Activated T-cell treated with anti-CD3 and anti-CD28 coated beads, Interleukin-2, amount 50 U/mL, for 48 hours (primary cell): ENCODE measurements at places on chromosomes 7 and 10.

DNA sequence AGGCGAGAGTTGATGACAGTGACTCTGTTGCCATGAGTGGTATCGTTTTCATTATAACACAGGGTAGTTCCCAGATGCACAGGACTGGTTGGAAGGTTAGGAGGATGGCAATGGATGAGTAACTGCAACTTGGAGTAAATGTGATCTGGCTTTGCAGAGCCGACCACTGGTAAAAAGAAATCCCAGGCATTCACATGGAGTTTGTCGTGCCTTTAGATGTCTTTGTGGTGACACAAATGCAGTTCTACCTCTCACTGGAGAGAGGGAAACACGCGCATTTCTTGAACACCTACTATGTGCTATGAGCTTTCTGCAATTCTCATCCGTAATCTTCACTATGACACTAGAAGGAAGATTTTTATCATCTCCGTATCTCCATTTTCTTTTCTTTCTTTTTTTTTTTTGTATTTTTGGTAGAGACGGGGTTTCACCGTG lies 1.7 kb upstream of the MNX1 start:
- no peak for DNase-seq

GRCh38 chr10:113745374-113745773 lies 6.1 kb upstream of the PLEKHS1 start:
- DNase-seq, result no peak

- DNase-seq, result no peak
These were observed 24.6 kb downstream of the FRMPD2 start for GRCh38 chr10:48249763-48250351.

- no peak for DNase-seq
These were observed 91.3 kb downstream of the PPP1R17 start for GRCh38 chr7:31778296-31778695.

DNA sequence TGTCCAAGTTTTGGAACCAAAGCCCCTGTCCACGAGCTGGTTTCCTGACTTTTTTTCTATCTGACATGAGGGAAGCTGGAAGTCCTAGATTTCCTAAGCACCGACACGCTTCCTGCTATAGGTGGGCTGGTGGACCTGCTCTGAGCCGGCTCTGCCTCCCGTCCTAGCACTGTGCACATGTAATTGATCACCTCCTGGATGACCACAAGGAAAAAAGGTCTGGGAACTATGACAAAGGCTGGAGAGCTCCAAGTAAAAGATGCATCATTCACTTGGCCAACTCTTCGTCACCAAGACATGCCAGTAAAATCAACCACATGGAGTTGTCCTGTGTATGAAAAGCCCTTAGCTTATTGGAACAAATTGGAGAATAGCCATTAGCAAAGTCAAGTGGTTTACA lies 104.8 kb downstream of the ITIH5 start:
- DNase-seq, result no peak

DNA sequence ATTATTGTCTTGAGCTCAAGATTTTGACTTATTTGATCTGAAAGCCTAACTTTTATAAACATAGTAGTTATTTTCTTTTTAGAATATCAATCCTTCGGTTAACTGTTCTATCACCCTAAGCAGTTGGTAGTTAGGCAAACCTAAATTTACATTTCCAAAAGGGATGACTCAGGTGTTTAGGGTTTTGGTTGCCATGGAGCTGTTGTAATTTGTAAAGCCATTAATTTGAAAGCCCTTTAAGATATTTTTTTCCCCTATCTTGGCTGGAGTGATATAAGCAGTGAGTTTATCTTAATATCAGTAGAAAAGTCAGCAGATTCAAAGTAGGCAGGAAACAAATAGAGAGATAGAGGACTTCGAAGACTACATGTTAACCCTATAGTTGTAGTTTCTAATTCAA lies 1472.6 kb upstream of the CELF2 start:
- DNase-seq, result no peak

GRCh38 chr10:58755677-58756076 lies 243.0 kb downstream of the BICC1 start:
- no peak for DNase-seq

GRCh38 chr10:47040041-47040491 lies 128.8 kb downstream of the PTPN20 start:
- no peak for DNase-seq

DNA sequence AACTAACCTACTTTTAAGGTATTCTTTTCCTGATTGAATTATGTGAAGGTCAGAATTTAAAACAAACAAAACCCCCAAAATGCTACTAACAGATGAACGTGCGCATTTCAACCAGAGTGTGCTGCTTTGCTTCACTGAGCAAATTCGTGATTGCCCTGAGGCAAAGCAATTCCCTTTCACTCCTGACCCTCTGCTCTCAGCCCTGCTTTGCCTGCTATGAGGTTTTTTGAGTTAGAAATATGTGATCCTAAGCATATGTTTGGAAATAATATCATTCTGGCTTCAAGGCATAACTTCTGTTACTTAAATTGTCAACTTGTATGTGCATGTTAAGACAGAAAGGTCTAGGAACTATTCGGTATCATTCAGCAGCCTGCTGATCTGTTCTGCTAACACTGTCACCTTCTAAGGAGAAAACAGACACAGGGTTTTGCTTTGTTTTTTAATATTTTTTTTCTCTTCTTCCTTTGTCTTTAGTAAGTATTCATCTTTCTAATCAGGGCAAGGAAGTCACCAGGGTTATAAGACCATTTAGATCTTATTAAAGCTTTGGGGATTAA lies 124.2 kb downstream of the GNAT3 start:
- DNase-seq, result no peak

GRCh38 chr10:65534771-65535170 lies 1391.1 kb upstream of the LRRTM3 start:
- no peak for DNase-seq

DNA sequence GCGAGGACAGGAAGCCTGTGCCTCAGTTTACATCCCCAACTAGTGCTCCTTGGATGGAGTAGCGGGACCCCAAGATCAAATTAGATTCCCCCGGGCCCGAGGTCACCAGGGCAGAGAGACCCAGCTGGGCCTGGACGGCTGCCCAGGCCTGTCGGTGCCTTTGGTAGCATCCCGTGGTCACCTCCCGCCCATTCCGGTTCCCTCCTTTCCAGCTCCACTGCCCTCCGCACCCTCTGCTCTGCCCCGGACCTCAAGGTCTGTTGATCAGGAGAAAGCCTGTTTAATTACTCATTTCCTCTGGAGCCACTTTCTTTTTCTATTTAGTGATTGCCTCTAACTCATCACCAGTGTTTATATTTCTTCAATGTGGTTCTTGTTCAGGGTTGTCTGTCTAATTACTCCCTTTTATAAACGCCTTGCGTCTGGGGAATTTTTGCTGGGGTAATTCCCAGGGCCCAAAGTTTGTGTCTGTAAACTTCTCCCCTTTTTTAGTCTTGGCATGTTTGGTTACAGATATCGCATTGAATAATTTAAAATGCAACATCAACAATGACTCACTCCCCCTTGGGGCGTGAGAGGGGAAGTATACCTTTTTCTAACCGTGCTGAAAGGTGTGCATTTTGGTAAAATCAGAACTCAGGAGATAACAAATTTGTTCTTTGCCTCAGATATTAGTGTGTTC lies 1.9 kb downstream of the FOXK1 start:
- peak; percentile 54 for DNase-seq

GRCh38 chr7:8212638-8213037 lies 49.3 kb downstream of the ICA1 start:
- no peak for DNase-seq

GRCh38 chr10:8511026-8511425 lies 456.5 kb downstream of the GATA3 start:
- DNase-seq, result no peak

DNA sequence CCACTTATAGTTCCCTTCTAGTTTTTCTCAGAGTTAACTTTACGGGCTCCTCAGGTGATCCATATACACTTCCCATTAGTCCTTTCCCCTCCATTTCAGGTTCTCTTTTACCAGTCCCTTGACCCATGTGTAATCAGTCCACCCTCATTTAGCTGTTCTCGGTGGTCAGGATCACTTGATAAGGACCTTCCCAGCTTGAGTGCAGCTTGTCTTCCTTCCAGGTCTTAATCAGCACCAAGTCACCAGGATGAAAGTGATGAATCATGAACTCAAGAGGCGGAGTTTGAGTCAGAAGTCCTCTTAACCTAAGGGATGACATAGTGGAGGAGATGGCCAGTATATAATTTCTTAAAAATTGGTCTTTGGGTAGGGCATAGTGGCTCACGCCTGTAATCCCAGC lies 63.1 kb upstream of the CNTNAP2 start:
- DNase-seq, result no peak

- DNase-seq, result no peak
These were observed 218.2 kb downstream of the ANK3 start for GRCh38 chr10:60171436-60172013.

- DNase-seq, result no peak
These were observed 154.7 kb downstream of the PTPN20 start for GRCh38 chr10:47065903-47066302.

GRCh38 chr7:20193242-20193777 lies 23.9 kb downstream of the MACC1 start:
- DNase-seq, result no peak

DNA sequence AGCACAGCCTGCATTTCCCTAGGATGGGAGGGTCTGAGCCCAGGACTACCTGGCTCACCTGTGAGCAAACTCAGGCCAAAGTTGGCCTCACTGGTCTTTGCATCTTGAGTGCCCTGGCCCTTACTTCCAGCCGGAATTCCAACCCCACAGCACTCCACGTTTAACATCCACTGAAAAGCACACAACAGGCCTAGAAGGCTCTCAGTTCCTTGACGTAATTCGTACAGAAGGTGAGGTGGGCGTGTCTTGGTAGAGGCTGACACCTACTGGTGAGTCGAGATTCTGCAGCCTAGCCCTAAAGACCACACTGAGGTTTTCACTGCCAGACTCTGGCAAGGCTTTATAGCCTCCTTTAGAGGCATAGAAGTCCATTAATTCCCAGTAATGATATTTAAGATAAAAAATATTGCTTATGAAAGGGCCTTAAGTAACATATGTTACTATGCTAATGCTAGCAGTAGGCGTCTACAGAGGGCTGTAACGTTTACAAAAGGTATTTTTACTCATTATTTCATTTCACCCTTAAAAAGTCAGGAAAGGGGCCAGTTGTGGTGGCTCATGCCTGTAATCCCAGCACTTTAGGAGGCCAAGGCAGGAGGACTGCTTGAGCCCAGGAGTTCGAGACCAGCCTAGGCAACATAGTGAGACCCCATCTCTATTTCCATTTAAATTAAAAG lies 95.8 kb downstream of the HIP1 start:
- peak; percentile 75 for DNase-seq

GRCh38 chr7:371779-372545 lies 82.0 kb downstream of the FOXL3 start:
- DNase-seq, result no peak

- DNase-seq, result no peak
These were observed 62.8 kb upstream of the FAM20C start for GRCh38 chr7:129366-130221.

DNA sequence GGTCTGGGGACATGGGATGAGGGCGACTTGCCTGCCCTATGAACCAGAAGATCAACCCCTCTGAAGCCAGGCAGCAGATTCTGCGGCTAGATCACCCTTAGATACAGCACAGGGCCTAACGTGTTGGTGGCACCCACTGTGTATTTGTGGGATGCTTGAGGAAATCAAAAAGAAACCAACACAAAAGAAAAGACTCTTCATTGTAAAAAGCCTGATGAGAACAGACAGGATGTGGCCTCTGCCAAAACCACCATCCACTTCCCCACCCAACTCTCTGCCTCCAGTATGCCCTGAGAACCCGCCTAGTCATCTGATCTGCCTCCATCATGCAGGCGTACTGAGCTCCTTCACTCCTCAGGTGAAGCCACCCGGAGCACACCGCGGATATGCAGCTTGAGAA lies 97.2 kb upstream of the INSYN2A start:
- peak; percentile 47 for DNase-seq

GRCh38 chr7:156236181-156236889 lies 404.2 kb upstream of the RNF32 start:
- no peak for DNase-seq

DNA sequence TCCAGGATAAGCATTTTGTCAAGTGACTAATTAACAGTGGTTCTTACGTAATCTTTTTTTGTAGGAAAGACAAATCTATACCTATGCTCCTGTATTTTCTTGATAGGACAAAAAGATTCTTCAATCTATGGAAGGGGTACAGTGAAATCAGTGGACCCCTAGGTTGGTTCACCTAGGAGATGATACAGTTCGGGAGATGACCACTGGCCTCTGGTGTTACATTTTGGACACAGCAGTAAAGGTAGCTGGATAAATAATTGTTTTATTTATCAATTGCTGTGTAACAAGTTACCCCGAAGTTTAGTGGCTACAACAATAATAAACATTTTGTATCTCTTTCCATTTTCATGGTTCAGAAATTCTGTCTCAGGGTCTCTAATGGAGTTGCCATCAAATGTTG lies 288.2 kb upstream of the MAGI2 start:
- DNase-seq, result no peak

- DNase-seq, result no peak
These were observed 9.7 kb upstream of the EDRF1 start for GRCh38 chr10:125709553-125710474.

DNA sequence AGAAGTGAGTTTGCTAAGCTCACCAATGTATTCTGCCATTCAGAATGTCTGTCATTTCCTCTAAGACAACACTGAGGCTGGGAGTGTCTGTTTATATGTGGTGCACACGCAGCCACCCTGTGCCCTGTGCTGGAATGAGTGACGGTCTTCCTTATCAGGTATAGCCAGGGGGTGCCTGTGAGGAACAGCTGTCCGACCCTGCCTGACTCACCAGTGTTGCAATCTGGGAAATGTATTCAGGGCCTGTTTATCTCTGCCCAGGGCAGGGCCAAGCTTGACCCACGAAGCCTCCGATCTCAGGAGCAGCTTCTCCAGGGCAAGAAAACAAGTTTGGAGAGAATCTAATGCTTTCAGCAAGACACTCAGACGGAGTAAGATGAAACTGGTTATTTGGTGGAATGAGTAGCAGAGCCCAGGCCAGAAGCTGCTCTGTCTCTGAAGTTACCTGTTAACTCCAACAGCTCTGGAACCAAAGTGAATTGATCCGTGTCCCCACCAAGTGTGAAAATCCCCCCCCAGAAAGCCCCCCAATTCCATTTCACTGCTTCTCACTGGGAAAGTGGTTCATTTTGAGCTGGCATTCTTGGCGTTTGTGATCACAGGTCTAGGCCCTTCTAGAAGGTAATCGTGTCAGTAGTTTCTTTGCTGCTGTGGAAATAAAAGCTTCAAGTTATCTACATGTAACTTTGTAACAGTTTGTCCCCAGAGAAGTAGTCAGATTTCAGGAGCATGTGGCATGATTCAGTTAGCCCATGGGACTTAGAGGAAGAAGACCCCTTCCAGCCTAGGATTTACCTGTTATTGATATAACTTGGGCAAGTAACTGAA lies 6.1 kb upstream of the UBE2H start:
- no peak for DNase-seq

DNA sequence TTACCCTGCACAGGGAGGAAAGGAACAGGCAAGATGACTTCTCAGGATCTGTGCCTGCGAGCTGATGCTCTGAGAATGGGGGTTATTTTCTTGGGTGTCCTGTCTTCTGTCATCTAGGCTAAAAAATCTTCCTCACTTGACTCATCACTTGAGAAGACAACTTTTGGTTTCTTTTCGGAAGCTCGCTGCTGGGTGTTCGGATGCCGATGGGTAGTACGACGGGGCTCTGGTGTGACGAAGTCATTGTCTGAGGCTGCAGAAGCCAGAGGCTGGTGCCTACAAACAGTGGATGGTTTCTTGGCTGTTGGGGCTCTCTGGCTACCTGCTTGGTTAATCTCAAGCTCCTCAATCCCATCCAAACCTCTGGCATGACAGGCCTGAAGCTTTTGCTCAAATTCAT lies 92.2 kb downstream of the NPSR1 start:
- DNase-seq, result no peak
